Thyroid gland (tissue), 4 donors: ENCODE measurements at places on chromosomes 1 and 21.

DNA sequence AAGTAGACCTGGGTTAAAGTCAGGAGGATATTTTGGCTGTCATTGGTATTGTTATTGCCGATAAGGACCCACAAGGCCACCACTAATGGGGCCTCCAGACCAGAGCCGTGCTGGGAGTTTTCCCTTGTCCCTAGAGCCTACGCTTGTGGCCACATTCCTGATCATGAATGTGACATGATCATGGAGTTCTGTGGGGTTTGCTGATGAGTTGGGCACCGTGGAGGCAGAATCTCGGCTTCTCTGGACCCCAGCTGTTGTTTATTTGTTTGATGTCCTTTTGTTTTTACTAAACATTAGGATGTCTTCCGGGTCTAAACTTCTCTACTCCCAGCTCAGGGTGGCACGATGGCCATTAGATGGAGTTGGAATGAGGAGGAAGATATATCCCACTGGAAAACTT lies 74.9 kb upstream of the TMPRSS2 start:
- DNase-seq = no peak

DNA sequence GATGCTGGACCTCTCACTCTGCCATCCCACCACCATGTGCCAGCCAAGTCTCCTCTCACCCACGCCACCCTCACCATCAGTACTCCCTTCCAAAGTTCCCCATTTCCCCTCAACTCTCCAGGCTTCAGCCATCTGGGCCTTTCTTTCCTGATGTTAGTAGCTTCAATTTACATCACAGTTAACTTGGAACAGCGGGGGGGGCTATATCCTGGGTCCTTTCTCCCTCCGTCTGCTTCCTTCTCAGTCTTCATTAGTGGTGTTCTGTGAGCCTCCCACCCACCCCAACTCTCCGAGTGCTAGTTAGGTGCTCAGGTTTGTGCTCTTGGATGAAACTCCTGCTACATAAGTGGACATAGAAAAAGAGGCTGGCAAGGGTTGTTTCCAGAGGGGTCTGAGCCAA lies 31.9 kb downstream of the KCNC4 start:
- no peak for DNase-seq

DNA sequence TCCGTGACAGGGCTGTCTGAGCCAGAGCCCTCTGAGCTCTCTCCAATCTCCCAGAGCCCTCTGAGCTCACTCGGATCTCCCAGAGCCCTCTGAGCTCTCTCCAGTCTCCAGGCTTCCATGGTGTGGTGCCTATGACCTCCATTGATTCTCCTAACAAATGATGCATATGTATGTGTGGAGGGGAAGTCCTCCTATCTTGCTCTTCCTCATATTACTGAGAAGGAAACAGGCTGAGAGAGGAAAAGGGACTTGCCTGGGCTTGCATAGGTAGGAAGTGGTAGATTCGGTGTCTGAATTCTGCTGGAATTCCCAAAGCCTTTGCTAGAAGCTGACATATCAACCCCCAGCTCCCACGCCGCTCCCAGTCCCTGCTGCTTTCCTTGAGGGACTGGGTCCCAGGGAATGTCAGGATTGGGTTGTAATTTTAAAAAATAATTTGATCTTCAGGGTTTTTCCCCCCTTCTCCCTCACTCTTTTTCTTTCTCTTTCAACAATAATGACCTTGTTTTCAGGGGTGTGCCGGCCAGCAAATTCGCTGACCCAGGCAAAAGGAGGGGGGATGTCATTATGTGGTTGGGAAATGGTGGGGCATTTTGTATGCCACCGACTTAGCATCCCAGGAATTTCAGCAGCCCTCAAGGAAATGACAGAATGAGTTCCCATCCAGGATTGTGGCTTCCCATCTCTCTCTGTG lies 42.3 kb upstream of the RUNX3 start:
- no peak for DNase-seq

DNA sequence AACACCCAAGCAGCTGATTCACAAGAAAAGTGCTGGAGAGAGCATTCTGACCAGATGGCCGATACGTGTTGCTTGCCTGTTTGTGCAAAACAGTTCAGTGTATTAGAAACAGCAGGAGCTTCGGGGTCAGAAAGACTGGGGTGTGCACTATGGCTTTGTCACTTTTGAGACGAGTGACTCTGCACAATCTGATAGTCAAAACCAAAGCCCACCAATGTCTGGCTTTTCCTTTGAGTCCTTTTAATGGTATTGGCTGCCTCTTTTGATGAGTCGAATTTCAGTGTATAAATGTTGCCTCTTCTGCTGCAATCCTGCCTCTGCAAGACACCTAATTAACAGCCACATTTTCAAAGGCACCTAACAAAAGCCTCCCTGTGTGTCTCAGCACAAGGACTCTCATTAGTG lies 444.6 kb downstream of the AJAP1 start:
- no peak for DNase-seq

DNA sequence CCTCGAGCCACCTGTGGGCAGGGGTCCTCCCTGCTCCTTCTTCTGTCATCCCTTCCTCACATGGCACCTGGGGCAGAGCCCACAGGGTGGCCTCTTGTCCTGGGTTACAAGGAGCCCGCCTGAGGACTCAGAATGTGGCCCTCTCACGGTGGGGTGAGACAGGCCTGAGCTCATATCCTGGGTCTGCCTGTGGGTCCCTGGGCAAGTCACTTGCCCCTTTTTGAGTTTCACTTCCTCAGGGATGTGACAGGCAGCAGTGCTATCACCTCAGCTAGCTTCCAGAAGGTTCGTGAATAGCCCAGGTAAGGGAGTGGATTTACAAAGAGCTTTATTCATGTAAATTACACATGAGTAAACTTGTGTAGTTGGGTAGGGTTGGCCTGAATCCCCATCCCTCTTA lies 33.5 kb downstream of the HTR6 start:
- no peak for DNase-seq

DNA sequence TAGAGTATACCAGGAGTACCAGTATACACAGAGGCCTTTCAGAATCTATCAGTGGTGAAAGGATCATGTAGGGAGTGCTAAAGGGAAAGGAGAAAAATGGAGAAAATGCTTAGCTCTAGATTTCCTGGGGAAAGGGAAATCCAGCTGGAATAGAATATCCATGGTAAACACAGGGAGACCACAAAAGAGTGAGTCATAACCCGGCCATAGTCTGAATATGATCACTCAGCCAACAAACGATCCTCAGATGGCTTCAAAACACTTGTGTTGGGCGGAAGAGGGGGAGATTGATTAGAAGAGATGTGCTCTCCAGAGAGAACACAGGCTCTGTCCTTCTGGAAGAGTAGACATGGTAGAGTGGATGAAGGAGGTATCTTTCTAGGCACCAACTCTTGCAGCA lies 180.6 kb downstream of the PAPPA2 start:
- DNase-seq = no peak

GRCh38 chr1:214120191-214120590 lies 132.4 kb downstream of the PROX1 start:
- DNase-seq = no peak

DNA sequence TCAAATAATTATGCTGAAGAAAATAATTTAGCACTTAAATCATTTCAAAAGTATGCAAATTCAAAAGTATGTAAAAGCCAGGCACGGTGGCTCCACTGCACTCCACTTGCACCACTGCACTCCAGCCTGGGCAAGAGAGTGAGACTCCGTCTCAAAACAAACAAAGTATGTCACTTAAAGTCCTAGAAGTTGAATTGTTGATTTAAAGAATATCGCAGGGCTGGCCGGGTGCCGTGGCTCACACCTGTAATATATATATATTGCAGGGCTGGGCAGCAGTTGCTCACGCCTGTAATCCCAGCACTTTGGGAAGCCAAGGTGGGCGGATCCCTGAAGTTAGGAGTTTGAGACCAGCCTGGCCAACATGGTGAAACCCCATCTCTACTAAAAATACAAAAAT lies 8.8 kb upstream of the SETDB1 start:
- DNase-seq = peak; percentile 42

GRCh38 chr1:189782295-189782694 lies 695.4 kb downstream of the BRINP3 start:
- no peak for DNase-seq

DNA sequence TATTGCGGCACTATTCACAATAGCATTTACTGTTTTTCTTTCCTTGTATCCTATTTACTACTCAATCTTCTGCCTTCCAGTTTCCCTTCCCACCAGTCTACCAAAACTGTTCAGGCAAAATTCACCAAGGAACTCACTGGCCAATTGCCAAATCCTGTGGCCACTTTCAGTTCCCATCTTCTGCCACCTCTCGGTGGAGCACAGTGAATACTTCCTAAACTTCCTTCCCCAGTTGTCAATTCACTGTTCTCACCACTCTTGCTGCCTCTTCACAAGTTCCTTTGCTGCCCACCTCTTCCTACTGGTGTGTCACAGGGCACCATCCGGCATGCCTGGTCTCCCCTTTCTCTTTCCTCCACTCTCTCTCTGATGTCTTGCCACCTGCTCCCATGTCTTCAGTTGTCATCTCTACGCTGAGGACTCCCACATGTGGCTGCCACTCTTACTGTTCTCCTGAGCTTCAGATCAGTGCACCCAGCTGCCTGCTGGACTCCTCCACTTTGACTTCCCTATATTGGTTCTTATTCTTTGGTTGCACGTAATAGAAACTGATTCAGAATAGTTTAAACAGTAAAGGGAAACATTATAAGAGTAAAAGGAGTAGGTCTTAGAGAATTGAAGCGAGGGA lies 114.4 kb downstream of the PIK3R3 start:
- DNase-seq = no peak

DNA sequence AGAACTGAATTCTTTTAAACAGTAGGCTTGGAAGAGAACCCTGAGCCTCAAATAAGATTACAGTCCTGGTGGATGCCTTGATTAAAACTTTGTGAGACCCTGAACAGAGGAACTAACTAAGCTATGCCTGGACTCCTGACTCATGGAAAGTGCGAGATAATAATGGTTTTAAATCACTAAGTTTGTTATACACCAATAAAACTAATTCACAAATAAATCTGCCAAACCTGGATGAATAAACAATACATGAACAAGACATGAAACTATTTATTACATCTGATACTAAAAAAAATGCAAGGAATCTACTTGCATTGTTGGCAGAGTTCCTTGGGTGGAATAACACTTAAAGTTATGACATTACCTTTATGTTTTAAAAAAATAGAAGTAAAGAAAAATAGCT lies 118.4 kb downstream of the PIGK start:
- DNase-seq = no peak

DNA sequence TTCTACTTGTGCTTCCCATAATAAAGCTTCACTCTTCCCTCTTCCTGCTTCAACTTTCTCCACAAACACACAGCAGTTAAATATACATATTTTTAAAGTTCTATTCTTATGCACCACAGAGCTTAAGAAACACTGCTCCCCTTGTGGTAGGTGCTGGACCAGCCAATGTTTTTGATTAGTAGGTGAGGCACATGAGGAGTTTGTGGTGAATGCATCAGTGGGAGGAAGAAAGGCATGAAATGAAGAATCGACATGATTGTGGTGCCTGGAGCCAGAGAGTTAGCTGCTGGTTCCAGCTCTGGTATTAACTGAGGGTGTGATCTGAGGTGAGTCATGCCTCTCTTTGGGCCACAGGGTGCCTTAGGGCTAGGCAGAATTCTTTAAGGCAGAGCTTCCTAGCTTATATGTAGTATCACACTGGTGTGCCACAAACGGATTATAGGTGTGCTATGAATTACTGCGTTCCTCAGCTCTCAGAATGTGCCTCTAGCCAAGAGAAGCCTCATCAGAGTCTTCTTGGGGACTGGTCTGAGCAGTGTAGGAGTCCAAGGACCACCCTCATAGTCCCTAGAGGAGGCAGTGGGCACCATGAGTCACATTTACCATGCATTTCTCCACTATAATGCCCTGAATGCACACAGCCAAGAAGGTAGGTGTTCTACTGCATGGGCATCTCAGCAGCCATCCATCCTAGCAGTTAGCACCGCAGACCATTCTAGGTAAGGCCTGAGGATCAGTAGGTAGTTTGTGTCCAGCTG lies 97.4 kb upstream of the SGIP1 start:
- DNase-seq = no peak

GRCh38 chr1:30885570-30886522 lies 22.7 kb downstream of the SDC3 start:
- no peak for DNase-seq

DNA sequence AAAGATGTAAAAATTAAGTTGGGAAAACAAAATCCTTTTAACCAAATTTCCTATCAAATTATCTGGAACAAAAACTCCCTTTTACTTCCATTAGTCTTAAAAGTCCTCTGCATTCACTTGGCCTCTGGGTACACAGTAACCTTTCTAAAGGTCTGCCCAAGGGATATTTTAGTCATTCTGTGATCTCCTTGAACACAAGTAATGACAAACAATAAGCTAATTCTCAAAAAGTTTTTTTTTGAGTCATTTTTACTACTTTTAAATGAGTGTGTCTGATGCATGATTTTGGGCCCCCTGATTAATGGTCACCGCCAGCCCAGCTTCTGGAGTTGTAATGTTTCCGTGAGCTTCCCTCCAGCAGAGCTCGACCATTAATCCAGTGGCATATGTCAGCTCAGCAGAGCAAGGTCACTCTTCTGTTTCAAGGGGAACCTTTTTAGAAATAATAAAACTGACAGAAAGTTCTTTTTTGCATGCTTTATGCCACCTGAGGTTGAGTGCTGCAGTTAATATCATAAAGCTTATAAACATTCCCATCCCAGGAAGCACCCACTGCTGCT lies 14.3 kb downstream of the SAMSN1 start:
- DNase-seq = no peak

DNA sequence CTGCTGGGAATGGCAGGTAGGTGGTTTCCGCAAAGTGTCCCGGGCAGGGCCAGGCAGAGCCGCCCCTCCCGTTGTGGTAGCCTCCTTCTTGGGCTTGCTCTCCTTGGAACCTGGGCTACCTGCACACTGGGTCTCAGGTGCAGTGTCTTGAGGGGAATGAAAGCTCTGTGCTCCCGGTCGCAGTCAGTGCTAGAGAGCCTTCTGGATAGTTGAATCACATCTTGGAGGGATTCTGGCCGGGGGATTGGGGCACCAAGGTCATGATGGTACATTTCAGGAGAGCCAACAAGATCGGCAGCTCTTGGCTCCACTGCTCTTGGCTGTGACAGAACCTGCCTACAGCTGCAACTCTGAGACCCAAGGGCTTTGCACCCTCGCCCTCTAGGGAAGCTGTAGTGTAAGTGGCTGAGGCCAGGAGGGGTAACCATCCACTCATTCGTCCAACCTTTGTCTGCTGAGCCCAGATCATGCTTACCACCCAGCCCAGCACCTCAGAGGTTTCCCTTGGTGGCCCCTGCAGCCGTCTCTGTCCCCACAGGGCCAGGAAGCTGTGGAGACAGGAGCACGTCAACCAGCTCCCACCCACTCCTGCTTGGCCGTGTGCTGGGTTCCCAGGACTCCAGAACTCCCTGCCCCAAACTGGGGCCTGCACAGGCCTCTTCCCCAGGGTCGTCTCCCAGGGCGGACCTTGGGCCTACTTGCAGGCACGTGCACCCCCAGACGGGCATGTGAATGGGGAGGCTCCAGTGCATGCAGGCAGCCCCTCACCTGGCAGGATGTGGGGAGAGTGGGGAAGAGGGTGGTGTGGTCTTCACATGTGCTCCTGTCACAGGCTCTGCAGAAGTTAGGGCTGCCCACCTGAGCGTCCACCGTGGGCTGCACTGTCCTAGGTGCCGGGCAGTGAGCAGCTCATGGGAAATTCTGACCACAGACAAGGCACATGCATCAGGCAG lies 40.0 kb downstream of the NTPCR start:
- no peak for DNase-seq
